Large intestine (tissue), 12 donors: ENCODE measurements at places on chromosomes 2 and 18. TPM values are rescaled to one million over a fixed set of nuclear protein-coding genes. Genes with fewer than 3 reads are reported as not detected.

DNA sequence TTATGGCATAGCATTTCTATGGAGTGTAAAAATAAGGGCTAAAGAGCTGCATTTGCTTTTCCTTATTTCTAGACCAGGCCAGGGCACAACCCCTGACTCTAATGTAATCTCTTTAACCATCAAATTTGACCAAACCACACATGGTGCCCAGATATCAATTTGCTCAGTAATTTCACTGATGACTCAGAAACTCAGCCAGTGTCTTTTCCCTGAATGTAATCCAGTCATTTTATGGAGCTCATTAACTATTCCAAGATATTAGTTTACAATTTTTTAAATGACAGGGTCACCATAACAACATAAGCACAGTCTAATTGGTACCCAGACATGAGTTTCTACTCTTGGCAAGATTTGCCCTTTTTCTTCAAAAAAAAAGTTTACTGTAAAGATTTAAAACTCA is 270.8 kb upstream of the AGAP1 start:
- no peak overlapping the region for H3K4me3 ChIP-seq
- no peaks in the 10 kb centered on the region for H3K36me3 ChIP-seq
- no peak for DNase-seq
- H3K27me3 ChIP-seq = peaks cover 10% of the 10 kb centered on the region
- H3K4me1 ChIP-seq = peaks cover 8% of the 10 kb centered on the region

DNA sequence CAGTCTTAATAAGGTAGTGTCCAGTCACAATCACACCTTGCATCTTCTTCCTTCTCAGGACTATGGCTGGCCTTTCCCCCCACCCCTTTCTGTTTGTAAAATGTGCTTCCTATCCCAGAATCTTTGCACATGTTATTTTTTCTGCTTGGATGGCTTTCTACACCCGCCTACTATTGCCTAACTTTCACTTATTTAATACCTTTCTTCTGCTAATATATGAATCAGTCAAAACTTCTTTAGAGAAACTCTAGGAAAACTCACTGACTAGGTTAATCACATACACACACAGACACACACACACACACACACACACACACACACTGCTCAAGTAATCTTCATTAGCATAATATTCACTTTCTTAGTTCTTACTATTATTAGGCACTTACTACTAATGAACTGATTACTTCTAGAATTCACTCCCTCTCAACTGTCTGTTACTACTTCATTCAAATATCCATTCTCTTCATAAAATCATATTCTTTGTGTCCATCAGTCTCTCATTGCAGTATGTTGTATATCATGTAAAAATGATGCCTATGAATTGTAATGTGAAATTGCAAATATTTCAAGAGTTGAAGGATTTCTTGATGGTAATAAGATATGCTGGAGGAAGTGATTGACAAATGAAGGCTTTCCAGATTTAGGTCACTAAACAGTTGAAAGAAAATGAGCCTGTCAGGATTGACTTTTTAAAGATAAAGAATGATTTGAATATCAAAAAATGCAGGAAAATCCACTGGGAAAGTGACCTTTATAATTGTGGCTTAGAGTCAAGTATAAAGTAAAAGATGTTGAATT is 51.2 kb downstream of the CLIP4 start:
- no peaks in the 10 kb centered on the region for H3K36me3 ChIP-seq
- H3K27me3 ChIP-seq = peaks cover 2% of the 10 kb centered on the region
- H3K27ac ChIP-seq = no peak overlapping the region
- H3K4me1 ChIP-seq = no peaks in the 10 kb centered on the region

DNA sequence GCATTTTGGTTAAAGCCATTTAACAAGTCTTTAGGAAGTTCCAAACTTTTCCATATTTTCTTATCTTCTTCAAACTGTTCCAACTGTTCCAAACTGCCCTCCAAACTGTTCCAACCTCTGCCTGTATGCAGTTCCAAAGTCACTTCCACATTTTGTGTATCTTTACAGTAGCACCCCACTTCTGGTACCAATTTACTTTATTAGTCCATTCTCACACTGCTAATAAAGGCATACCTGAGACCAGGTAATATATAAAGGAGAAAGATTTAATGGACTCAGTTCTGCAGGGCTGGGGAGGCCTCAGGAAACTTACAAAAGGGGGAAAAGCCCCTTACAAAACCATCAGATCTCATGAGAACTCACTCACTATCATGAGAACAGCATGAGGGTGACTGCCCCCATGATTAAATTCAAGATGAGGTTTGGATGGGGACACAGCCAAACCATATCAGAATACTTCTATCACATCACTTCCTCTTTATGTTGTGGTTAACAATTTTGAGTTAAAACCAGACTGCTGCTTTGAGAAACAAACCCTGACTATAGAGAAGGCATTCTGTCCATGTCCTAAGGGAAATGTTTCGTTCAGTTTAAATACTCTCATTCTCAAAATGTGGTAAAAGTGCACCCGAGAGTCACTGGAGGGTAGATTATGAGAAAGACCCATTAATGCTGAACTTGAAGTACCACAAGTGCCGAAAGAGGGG is 11.0 kb downstream of the IL18R1 start:
- no peak overlapping the region for H3K27ac ChIP-seq
- H3K4me1 ChIP-seq = no peaks in the 10 kb centered on the region
- H3K36me3 ChIP-seq = no peaks in the 10 kb centered on the region
- no peaks in the 10 kb centered on the region for H3K27me3 ChIP-seq
- no peak for DNase-seq

- H3K27ac ChIP-seq = no peak overlapping the region
- no peaks in the 10 kb centered on the region for H3K27me3 ChIP-seq
- DNase-seq = no peak
- peaks cover 11% of the 10 kb centered on the region for H3K36me3 ChIP-seq
Measured at GRCh38 chr18:49360582-49360981, 99.9 kb downstream of the DYM start.

DNA sequence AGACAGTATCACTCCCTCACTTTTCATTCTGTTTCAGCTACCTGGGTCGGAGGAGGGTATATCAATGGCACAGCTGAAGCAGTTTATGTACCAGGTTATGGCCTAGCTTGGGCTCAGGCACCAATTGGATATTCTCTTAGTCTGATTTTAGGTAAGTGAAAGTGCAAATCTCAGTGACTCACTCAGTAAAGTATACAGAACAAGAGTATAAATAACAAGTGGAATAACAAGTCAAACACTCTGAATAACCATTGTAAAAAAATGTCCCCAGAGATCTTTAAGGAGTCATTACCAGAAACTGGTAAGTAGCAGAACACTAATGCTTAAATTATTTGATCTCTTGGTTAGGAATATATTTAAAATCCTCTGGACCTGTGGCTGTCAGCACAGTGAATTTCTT is 5.7 kb downstream of the SLC5A7 start:
- no peaks in the 10 kb centered on the region for H3K4me1 ChIP-seq
- DNase-seq = no peak

DNA sequence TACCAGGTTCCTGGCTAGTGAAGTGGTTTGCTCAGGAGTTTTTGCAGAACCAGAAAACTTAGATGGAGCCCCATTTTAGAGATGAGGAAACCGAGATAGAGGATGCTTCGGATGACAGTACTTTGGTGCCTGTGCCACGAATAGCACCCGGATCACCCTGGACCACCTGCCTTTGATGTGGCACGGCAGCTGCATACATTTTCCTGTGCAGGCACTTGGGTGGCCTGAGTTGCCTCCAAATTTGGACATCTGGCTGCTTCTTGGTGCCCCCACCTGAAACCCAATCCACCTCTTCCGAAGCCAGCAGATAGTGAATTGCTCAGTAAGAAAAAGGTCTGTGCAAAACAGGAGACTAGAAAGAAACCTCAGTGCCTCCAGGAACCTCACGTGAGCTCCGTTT is 140.6 kb upstream of the ID2 start:
- H3K36me3 ChIP-seq = no peaks in the 10 kb centered on the region
- no peak overlapping the region for H3K27ac ChIP-seq
- H3K4me1 ChIP-seq = peaks cover 57% of the 10 kb centered on the region
- no peaks in the 10 kb centered on the region for H3K27me3 ChIP-seq
- DNase-seq = no peak

DNA sequence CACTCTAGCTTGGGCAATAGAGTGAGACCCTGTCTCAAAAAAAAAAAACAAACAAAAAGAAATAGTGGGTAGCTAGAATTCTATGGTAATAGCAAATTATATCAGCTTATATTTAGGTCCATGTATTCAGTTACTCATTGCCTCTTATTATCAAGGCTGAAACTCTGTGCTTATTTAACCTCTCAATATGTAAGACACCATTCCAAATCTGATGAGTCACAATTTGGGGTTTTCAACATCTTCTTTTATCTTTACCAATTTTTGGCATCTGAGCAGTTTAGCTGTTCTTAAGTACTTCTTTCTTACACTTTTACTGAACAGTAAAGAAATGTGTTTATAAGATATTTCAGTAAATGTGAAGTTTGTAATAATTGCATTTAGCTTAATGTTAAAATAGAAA is 69.3 kb downstream of the TTC27 start:
- no peak for DNase-seq
- H3K27me3 ChIP-seq = no peaks in the 10 kb centered on the region
- no peaks in the 10 kb centered on the region for H3K36me3 ChIP-seq
- no peak overlapping the region for H3K4me3 ChIP-seq
- H3K27ac ChIP-seq = no peak overlapping the region

Gene ABCG8
- 24.3 TPM for polyA plus RNA-seq

Gene KLHL14
- 0.39 TPM for polyA plus RNA-seq

Gene RESP18
- polyA plus RNA-seq = 0.46 TPM

Gene DNAJC5G
- polyA plus RNA-seq = 0.19 TPM

Gene PROKR1
- polyA plus RNA-seq = 0.15 TPM
